Astrocyte (in vitro differentiated cells and primary cell): ENCODE measurements at places on chromosomes 2 and 18. TPM values are rescaled to one million over a fixed set of nuclear protein-coding genes. Genes with fewer than 3 reads are reported as not detected.

DNA sequence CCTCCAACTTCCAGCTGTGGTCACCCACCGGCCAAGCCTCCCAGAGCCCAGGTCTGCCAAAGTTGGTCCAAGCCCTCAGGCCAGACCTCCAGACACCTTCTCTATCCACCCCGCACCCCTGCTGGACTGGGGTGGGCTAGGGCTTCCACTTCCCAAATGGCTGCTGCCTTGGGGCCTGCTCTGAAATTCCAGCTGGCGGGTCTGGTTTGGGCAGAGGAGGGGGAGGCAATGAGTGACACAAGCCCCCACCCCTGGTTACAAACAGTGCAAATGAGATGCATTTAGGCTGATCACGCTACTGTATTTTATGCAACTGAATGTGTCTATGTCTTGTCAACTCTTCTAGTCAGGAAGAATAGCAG lies 14.6 kb downstream of the POU3F3 start:
- DNase-seq = no peak

GRCh38 chr2:14831458-14831857 lies 198.9 kb downstream of the LRATD1 start:
- peak; percentile 0 for DNase-seq

Gene CHRND
- total RNA-seq = not detected in 2 replicates

DNA sequence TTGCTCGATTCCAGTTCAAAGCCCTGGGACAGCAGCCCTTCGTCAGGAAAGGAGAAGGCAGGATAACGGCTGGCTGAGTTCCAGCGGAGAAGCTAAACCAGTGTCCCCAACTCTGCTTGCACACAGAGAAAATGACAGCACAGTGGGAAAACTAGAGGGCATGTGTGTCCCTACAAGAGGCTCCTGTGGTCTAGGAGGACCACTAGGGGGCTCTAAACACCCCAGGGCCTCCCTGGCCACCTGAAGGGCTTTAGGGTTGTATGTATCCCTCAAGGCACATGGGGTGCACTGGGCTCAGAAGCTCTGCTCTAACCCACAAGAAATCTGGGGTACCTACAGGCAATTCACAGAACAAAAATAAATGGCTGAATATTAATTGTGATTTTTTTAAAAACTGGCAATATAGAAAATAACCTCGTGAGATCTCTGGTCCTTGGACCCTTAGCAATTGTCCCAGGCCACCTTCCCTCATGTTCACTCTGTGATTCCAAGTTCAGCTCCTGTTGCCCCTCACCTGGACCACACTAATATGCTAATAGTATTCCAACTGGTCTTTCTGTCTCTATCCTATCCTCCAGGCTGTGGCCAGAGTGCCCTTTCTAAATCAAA lies 17.5 kb downstream of the STAT1 start:
- DNase-seq = no peak

GRCh38 chr2:169526451-169526850 lies 16.9 kb downstream of the KLHL41 start:
- DNase-seq = peak; percentile 12

Gene PROC
- total RNA-seq = 1.0 and 1.5 TPM in 2 replicates

DNA sequence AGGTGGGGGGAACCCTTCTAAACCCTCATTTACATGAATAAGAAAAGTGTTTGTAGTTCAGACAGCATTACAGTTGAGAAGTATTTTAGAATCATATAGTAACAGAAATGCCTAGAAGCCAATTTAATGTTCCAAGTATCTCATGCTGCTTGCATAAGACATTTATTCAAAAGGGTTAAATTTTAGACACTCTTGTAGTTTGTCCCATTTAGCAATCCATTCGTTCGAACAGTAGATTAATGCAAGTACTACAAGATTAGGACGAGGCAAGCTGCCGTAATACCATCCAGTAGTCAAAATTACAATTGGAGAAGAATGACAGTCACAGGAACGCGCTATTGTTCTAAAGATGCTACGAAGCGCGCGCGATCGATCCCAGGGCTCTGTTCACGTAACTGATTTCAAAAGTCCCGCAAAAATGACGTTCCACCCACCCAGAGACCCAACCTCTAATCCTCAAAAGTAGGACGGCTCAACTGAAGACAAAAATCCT lies 1.2 kb downstream of the TMEM237 start:
- DNase-seq = no peak

GRCh38 chr2:215479536-215480240 lies 43.8 kb upstream of the FN1 start:
- no peak for DNase-seq

- no peak for DNase-seq
These were observed at the start of gene TCF23 for GRCh38 chr2:27148801-27149439. TCF23 (plus strand) TSS chr2:27149004; CDS start chr2:27149134, 130 bp downstream.

Gene MBP
- total RNA-seq = 10.8 and 11.4 TPM in 2 replicates
